ENCODE measurements at places on chromosomes 3 and 15.

DNA sequence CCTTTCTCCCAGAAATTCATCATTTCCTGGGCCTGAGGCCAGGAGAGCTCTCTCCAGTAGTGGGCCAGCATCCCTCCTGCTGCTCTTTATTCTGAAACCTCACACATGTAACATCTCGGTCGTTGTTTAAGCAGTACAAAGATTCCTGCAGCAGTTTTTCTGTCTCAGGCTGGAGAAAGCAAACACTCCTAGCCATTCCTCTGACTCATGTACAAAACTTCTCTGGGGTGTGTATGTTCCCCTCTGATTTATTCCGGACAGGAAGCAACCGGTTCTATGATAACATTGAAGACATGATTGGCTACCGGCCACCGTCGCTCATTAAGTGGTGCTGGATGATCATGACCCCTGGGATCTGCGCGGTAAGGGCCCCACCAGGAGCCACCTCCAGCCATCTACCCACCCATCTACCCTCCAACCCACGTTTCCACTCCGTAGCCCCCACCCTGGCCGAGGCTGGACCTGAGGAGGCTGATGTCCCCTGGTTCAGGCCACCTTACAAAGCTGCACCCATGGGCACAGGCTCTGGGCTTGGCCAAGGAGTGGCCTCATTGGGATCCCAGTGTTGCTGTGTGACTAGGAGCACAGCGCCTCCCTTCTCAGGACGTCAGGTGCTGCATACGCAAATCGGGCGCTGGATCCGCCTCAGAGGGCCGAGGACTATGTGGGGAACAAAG is 58.6 kb upstream of the SLC6A1 start:
- DNase-seq, result no peak

- no peak for DNase-seq
Observed at GRCh38 chr3:54008099-54008498, 114.3 kb upstream of the CACNA2D3 start.

DNA sequence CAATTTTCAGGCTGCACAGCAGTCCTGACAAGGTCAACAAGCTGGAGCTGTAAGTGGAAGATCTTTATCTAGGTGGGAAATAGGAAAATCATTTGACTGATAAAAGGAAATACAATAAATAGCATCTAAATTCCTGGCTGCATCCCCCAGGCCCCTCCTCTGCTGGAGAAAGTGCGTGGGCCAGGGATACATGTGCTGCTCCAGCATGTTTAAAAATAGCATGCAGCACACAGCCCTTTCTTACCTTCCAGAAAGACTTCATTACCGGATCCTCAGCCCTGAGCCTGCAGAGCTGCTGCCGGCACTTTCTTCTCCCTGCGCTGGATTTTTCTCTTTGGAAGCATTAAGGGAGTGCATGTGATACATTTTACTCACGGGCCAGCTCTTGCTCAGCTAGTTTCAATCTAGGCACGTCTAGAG is 77.3 kb downstream of the HMG20A start:
- no peak for DNase-seq

DNA sequence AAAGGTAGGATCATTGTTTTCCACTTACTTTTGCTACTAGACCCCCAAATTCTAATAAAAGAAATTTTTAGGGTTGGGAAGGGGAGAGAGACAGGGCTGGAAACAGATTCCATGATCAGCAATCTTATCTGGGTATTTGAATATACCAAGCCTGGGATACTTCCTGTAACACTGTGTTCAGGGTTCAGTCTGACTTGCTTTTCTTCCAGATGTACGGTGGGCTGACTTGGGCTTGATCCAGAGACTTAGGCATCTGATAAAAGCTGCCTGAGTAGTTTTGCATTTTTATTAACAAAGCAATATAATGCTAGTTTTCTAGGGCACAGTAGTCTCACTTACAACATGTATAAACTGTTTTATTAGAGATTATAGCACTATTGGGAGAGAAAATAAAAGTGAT is 49.2 kb downstream of the KCNMB2 start:
- DNase-seq, result no peak

GRCh38 chr15:57591822-57592367 is at the start of gene MYZAP:
Gene MYZAP, plus strand, starts transcription at chr15:57591904. Its CDS starts 131 bp downstream, at chr15:57592035.
- peak; percentile 2 for DNase-seq

- DNase-seq, result no peak
Observed at GRCh38 chr3:87503900-87504498, 227.6 kb upstream of the POU1F1 start.

- DNase-seq, result no peak
Observed at GRCh38 chr3:103136621-103137020, 701.8 kb downstream of the ZPLD1 start.

GRCh38 chr3:158762701-158763100 is 30.4 kb upstream of the RARRES1 start:
- DNase-seq, result no peak

DNA sequence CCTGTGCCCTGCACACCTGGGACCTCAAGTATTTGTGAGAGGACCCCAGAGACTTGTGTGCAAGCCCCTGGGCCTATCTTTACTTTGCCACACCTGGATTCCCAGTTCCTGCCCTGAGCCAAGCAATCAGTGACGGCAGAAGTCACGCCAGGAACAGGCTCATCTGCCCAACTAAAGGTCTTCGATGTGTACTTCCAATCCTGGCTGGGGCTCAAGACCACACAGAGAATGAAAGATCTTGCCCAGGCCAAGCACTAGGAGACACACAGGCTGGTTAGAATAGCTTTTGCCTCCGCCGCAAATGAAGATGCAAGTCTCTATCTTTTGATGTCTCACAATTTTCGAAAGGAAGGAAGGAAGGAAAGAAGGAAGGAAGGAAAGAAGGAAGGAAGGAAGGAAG is 228.8 kb downstream of the OCA2 start:
- DNase-seq, result no peak

- no peak for DNase-seq
Observed at GRCh38 chr3:41640076-41640475, 321.8 kb downstream of the ULK4 start.

DNA sequence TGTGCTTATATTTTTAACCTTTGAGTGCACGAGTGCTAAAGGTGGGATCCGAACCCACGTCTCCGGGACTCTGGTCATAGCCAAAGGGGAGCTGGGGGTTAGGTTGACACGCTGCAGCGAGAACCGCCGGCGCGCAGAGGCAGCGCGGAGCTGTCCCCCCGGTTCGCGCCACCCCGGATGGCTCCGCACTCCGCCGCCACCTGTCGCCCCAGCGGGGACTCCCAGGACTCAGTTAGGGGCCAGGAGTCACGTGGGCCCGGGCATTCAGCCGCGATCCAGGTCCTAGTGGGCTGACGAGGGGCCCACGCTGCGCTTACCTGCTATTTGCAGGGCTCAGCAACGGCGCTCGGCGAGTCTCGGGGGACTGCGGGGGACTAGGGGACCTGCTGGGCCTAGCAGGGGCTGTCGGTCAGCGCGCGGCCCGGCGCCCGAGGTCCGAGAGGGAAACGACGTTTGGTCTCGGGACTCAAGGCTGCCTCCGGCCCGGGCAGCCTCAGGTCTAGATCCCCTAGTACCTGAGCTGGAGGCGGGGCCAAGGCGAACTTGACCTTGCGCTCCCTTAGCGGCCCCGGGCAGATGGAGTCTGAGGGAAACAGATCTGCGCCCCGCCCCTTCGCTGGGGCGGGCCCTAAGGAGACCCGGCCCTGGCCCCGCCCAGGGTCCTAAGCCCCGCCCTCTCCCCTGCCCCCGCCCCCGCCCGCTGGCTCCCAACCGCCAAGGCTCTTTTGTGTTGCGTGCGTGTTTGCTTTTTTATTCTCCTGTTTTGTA is at the start of gene NMNAT3:
NMNAT3 (minus strand) TSS at position 585 of the 768 bp plus-strand sequence. CDS start 50,248 bp downstream, outside the sequence.
- peak; percentile 55 for DNase-seq

GRCh38 chr3:30894521-30895251 is at the start of gene GADL1:
Gene GADL1, minus strand, starts transcription at chr3:30894661. Its CDS starts 47 bp downstream, at chr3:30894614.
- no peak for DNase-seq

DNA sequence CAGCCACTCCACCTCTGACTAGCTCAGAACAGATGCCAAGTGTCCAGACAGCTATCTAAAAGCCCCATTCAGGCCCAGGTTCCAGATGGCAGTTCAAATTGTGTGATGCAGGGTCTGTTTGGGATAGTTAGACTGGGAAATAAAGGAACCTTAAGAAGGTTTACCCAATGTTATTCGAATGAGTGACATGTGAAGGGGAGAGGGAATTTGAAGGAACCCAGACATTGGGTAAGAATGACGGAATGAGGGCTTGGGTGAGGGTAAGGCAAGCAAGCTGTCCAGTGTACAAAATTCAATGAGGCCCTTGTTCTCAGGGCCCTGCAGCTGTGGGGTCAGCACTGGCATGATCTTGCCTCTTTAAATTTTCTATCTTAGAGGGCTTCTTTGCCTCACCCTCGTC is 34.1 kb downstream of the ATP13A5 start:
- DNase-seq, result no peak

GRCh38 chr3:121757087-121757811 is 7.7 kb upstream of the GOLGB1 start:
- DNase-seq, result no peak

- DNase-seq, result no peak
Observed at GRCh38 chr15:80816049-80816653, 37.0 kb downstream of the CEMIP start.

DNA sequence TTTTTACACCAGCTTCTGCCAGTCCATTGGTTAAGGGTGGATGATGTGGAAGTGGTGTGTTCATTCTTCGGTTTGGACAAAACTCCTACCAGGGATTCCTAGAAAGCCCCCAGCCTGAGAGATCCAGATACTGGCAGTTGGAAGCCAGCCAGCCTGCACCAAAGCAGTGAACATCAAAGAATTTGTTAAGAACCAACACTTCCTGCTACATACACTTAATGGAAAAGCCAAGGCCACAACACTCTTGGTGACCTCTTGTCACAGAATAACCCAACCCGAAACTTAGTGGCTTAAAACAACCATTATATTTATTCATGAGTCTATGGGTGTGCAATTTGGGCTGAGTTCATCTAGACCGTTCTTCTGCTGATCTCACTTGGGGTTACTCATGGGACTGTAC is 42.9 kb upstream of the ADAMTS9 start:
- DNase-seq, result no peak

GRCh38 chr3:87218560-87218959 is 8.5 kb upstream of the CHMP2B start:
- no peak for DNase-seq

DNA sequence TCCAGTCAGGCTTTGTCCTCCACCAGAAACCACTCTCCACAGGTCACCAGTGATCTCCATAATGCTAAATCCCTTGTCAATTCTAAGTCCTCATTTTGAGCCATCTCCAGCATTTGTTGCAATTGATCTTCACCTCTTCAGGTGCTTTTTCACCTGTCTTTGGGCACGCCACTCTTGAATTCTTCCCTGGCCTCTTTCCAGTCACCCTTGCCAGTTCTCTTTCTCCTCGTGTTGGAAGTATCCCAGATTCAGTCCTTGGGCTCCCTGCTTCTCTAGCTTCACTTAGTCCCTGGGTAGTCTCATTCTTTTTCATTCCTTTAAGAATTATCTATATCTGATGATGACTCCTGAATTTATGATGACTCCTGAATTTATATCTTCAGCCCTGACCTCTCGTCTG is 37.5 kb downstream of the MAPK6 start:
- no peak for DNase-seq
